ENCODE measurements at places on chromosomes 2 and 18.

GRCh38 chr2:6027066-6027465 is 334.9 kb downstream of the SOX11 start:
- DNase-seq = no peak

GRCh38 chr2:237426517-237426916 is 12.6 kb upstream of the COL6A3 start:
- DNase-seq = no peak

- no peak for DNase-seq
Observed at GRCh38 chr2:96341641-96342040, 6.1 kb downstream of the NCAPH start.

DNA sequence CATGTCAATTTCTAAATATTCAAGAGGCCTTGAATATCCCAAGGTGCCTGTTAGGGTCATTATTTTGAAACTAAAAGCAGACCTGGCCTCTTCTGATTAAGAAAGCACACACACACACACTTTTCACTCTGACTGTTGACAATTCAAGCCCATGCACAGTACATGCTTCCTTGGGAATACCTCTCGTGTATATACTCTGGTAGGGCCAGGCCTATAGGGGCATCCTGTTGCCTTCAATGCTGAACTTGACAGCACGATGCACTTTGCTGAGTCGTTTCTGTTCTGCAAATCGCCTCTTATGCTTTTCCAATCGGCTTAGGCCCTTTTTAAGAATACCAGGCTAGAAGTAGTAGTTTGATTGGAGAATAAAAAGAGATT is 40.6 kb downstream of the IWS1 start:
- DNase-seq = no peak

DNA sequence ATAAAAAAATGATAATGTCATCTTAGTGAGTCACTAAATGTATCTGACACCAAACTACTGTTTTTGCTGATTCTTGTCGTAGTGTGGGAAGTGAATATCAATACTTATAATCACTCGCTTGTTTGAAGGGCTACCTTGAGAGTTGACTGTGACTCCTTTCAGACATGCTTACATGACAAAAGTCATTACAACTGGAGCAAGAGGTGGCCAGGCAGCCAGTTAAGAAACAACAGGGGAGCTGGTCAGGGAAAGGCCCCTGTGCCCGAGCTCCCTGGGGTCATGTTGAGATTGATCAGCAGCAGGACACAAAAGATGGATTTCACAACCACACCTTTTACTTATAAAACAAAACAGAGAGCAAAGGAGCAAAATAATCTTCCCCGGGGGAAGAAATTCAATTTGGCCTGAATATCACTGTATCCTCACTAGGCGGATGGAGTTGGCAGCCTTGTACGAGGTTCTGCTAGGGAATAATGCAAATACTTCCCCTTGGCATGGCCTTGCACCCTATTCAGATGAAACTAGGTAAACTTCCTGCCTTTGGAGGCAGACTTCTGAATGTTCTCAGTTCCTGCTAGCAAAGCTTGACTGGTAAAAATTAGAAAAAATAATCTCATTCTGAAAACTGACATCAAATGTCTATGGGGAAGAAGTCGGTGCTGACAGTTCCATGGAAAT is 101.2 kb downstream of the DYNC1I2 start:
- no peak for DNase-seq

DNA sequence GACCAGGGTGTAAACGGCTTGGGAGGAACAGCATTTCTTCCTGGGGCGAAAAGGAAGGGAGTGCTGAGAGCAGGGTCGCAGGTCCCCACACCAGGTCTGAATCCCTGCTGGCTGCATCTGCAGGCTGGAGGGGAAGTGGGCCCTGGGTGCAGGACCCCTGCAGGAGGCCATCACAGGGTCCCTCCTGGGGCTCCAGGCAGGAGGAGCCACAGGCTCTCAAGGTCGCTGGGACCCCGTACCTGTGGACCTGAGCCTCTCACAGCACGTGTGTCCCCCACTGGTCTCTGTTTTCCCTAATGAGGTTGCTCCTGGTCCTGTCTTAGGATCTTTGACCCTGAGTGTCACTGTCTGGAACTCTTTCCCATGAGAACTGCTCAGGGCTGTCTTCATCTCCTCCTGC is 147.8 kb upstream of the ZNF236 start:
- no peak for DNase-seq

DNA sequence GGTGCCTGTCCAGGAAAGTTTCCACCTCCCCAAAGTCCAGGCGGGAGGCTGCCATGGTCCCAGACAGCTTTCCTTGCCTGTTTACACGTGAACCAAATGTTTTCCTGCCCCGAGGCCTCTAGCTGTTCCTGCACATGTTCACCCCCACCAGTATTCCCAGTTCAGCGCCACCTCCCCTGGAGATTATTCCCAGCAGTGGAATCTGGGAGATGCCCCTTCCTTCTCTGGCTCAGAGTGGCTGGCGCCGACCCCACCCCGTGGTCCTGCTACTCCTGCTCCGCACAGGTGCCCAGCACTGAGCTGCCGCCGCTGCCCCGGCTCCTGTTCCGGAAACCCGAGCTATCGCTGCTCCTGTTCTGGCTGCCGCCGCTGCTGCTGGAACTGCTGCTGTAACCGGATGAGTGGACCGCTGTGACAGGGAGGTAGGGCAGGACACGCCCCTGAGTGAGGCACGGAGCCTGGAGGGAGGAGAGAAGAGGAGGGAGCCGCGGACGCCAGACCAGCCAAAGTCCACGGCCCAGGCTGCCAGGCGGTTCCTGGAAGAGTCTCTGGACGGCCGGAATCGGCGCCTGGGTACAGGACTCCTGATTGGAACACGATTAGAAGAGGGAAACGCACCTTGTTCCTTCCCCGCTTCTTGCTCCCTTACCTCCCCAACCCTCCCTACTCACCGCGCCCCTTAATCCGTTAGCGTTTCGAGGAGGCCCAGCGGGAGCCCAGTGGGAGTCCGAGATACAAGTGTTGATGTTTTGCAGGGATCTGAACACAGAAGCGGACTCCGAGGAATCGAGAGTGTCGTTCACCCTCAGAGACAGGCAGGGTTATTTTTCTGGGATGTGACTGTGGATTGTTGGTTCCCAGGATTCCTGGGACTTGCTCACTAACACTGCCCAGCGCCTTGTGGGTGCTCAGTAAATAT is at the start of gene PDE11A:
Gene PDE11A (minus strand): TSS at position 395 of the 919 bp plus-strand sequence. CDS start 340 bp downstream, at position 55.
- peak; percentile 93 for DNase-seq

GRCh38 chr18:6411382-6411781 is 3.3 kb downstream of the L3MBTL4 start:
- no peak for DNase-seq

DNA sequence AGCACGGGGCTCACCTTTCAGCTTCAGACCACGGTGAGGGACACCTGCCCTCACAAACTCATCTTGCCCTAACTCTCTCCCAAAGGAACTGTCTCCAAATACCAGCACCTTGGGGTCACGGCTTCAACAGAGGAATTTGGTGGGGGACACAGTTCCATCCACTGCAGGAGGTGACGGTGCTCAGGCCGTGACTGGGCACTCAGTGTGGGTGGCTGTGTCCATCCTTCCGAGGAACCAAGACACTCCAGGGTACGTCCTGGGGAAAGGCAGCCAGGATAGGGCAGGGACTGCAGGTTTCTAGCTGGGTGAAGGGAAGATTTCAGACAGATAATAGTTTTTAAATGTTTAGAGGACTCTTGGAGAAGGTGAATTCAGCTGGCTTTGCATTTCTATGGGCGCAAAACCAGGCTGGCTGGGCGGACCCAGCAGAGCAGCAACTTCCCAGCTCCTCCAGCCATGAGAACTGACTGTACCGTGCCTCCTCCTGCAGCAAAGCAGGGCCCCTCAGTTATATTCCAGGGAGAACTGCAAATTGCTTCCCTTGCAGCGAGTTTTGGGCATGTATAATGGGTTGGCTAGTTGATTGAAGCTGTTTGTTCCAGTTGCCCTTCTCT is 23.9 kb upstream of the ALLC start:
- DNase-seq = no peak

DNA sequence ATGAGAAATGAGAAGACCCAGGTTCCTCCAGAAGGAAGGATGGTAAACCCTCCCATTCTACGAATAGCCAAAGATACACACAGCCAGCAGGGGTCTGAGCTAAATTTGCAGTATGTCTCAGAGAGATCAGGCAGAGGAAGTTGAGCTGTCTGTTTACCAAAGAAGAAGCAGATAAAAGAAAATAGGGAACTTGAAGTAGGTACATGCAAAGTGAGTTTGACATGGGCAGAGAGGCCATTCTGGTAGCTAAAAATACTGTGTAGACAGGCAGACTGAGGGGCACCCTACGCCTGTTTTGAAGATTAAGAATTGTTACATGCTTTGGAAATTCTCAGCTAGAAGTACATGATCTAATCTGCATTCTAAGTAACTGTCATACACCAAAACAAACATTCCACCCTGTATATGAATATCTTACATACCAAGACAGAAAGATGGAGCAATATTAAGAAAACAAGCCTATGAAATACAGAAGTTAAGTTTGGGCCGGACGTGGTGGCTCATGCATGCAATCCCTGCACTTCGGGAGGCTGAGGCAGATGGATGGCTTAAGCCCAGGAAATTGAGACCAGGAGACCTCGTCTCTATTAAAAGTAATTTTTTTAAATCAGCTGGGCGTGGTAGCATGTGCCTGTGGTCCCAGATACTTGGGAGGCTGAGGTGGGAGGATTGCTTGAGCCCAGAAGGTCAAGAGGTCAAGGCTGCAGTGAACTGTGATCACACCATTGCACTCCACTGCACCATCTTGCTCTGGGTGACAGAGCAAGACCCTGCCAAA is 157.9 kb downstream of the ANKRD44 start:
- DNase-seq = peak; percentile 51

- no peak for DNase-seq
Observed at GRCh38 chr2:6236317-6236716, 544.1 kb downstream of the SOX11 start.

GRCh38 chr2:167212014-167212648 is 323.9 kb downstream of the XIRP2 start:
- peak; percentile 68 for DNase-seq

DNA sequence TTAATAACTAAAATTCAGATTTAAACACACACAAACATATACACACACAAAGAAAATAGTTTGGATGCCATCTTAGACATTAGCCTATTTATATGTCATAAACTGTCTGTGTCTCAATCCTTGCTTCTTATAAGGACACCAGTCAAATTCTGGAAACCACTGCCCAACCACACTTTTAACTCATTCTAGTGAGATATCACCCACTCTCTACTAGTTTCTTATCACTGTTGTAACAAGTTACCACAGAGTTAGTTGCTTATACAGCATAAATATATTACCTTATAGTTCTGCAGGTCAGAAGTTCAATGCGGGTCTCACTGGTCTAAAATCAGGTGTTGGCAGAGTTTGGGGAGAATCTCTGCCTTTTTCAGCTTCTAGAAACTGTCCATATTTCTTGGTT is 239.1 kb downstream of the MTX2 start:
- DNase-seq = no peak

GRCh38 chr2:69767034-69767433 is 25.1 kb downstream of the ANXA4 start:
- DNase-seq = peak; percentile 83

DNA sequence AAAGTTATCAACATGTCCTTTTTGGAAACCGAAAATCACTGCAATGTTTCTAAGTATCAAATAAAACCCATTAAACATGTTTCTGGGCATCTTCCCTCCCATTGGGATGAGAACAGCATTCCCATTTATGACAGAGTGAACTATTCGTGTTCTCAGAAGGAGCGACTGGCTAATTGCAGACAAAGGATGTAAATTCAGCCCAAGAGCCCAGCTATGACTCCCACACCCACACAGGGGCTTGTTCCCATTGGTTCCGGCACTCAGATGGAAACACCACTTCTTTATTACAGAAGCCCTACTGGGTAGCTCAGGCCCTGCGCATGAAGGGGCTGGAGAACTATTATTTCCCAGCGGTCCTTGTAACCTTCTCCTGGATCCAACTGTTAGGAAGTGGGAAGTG is 16.6 kb upstream of the NPAS2 start:
- no peak for DNase-seq

GRCh38 chr2:172442072-172442895 is 14.9 kb downstream of the ITGA6 start:
- DNase-seq = peak; percentile 98

GRCh38 chr2:25690058-25690457 is 16.7 kb upstream of the DTNB start:
- DNase-seq = peak; percentile 22

DNA sequence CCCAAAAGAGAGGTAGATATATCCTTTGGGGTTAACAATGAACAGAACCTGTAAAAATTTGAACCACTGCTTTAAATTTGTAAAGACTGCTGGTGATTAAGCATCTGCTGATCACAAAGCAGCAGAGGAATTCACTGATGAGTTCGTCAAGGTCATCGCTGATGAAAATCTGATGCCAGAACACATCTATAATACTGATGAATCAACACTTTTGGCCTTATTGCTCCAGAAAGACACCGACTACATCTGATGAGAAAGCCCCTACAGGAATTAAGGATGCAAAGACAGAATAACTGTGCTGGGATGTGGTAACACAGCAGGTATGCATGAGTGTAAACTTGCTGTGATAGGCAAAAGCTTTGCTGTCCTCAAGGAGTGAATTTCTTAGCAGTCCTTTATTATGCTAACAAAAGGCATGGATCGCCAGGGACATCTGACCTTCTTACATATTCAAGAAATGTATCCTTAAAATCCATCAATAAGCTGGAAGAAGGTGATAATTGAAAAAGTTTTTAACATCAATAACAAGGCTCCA is 30.5 kb upstream of the SGPP2 start:
- DNase-seq = no peak

GRCh38 chr18:23689616-23690504 is 607 bp downstream of the LAMA3 start:
- no peak for DNase-seq

DNA sequence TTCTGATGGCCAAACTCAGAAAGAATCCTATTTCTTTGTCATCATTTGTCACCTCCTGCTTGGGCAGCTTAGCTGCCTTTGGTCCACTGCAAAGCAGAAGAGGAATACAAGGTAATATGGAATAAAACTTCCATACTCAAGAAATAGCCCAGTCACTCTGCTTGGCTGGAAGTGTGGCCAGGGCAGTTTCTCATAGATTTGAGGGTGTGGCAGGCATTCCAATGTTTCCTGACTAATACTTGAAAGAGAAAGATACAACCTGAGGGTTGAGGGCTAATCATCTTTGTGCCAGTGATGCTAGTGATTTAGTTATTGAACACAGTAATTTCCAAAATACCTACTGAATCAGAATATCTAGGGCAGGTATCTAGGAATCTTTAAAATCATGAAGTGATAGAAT is 83.1 kb downstream of the FAM161A start:
- DNase-seq = peak; percentile 76

DNA sequence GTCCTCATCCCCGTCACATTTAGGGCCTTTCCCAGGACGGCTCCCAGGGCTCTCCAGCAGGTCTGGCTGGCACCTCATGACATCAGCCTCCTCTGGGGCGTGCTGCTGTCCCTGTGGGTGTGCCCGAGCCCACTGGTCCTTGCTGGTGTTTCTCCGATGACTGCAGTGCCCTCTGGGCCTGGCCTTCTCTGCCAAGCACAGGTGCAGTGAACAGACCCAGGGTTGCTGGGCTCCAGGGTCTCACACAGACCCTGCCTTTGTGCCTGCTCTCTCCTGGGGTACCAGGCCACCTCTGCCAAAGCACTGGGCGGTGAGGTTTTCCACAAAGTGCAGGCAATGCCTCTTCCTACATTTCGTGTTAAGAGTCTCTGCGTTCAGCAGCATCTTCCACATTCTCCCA is 246.1 kb downstream of the ACKR3 start:
- DNase-seq = no peak

All from GM23248 (cell line).